Kidney epithelial cell (primary cell): ENCODE measurements at places on chromosomes 3 and 15. TPM values are rescaled to one million over a fixed set of nuclear protein-coding genes. Genes with fewer than 3 reads are reported as not detected.

Gene GOLGA6A
- total RNA-seq = not detected in 2 replicates

Gene FGF12
- total RNA-seq = 3.2 and 5.9 TPM in 2 replicates

Gene TMCO5A
- total RNA-seq = not detected in 2 replicates

Gene C3orf85
- total RNA-seq = not detected in 2 replicates

Gene RAD51
- total RNA-seq = 1.3 and 2.7 TPM in 2 replicates

Gene SLC9A9
- 0.41 and 3.0 TPM in 2 replicates for total RNA-seq

Gene SACM1L
- 19.8 and 27.8 TPM in 2 replicates for total RNA-seq

Gene ZNF660
- 2.3 and 2.5 TPM in 2 replicates for total RNA-seq

Gene DUOXA1
- total RNA-seq = 0.27 TPM in 1 of 2 replicates, not detected in the other

GRCh38 chr15:70027518-70027917 is 70.2 kb downstream of the TLE3 start:
- no peak for DNase-seq

DNA sequence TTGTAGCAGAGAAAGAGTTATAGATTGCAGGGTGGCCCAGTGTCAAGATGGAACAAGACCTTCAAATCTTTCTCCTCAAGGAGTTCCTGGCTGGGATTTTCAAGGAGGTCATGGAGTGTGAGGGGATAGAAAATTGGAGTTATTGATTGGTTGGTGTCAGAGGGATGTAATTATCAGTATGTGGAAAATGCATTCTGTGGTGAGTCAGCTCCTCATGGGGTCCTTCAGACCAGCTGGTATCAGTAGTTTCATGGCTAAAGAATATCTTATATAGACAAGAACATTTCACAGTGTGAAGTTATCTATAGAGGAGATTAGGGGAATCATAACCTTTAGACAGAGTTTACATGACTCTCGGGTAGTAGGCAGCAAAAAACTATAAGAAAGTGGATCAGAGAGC is 1114.0 kb upstream of the GBE1 start:
- no peak for DNase-seq

DNA sequence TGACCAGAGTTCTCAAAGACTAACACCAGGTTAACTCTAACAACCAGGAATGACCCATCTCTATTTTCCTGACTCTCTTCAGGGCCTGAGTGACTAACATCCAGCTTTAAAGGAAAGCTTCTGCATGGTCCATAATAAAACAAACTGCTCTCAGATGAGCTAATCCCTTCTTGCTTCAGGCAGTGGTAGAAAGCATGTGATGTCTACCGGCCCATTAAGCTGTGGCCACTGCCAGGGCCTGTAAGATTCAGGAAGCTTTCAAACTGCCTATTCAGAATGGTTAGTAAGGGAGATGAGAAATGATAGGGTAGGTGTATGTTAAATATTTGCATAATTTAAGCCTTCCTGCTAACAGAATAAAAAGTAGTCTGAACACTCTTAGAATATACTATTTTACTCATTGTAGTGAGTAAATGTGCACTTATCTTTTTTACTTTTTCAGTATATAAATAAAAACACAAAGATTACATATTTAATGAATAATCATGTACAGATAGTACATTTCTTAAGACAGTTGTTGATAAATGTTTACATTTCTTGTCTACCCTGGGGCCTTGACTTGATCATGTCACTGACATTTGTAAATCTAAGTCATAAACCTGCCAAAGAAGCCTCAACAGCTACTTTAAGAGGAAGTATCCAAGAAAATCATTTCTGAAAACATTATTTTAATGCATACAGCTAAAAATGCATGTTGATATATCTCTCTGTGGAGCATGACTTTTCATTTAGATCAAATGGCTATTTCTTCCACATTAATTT is 222.0 kb downstream of the MCTP2 start:
- DNase-seq = no peak

GRCh38 chr15:23690015-23690414 is 2.9 kb upstream of the NDN start:
- DNase-seq = no peak

DNA sequence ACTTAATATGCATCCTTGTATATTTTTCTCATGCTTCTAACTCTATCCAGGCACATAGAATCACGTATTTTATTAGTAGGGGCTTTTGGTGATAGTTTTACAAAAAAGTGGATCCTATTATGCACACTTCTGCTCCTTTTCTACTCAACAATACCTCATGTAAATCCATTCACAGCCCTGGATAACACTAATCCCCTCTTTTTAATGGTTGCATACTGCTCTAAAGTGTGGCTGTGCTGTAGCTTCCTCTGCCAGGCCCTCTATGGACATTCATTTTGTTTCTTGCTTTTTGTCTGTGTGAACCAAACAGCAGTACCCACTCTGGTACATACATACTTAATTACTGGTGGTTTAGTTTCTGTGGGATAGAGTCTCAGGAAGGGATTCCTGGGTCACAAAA is 51.3 kb upstream of the SCAANT1 start:
- no peak for DNase-seq

DNA sequence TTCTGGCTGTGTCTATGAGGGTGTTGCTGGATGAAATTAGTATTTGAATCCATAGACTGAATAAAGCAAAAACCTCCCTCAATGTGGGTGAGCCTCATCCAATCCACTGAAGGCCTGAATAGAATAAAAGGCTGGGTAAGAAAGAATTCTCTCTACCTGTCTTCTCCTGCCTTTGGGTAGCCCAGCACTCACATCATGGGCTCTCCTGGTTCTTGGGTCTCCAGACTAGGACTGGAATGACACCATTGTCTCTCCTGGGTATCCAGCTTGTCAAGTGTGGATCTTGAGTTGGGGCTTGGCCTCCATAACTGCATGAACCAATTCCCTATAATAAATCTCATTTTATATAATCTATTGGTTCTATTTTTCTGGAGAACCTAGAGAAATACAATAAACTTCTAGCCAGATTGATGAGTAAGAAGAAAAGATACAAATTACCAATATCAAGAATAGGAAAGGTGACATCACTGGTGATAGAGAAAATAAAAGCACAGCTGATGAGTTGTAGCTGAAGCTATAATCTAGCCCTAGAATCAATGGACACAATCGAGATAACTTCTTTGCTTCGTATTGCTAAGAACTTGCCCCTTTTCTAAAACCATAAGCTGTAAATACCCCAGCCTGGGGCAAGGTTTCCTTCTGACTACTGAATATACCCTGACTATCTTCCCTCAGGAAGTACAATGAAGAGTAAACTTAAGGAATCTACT is 106.4 kb downstream of the ANO10 start:
- no peak for DNase-seq

DNA sequence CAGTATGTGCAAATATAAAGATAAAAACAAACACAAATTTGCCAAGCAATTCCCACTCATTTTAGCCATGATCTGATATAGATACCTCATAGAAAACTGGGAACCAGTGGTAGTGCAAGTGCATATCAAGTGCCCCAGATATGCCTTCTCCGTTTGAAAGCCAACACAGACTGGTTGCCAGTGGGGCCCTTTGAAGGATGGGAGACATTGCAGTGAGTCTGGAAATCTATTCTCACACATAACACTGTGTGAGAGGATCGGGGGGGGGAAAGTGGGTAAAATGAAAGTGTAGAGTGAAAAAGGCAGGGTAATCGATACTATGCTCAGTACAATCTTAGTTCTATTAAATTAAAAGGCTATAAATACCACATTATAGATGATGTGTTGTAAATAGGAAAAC is 83.0 kb downstream of the CBLB start:
- DNase-seq = no peak

DNA sequence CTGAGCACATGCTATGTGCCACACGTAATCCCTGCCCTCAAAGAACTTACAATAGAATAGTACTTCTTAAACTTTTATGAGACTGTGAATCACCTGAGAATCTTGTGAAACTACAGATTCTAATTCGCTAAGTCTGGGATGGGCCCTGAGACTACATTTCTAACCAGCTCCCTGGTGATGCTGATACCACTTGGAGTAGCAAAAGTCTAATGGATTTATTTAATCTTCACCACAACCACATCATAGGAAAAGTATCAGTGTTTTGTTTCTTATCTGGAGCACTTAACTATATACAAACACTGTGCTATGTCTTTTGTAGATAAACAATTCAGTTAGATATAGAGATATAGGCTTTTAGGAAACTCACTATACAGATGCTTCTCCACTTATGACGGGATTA is 23.8 kb upstream of the TCF12 start:
- no peak for DNase-seq
